ENCODE measurements at places on chromosomes 5 and 9. TPM values are rescaled to one million over a fixed set of nuclear protein-coding genes. Genes with fewer than 3 reads are reported as not detected.

DNA sequence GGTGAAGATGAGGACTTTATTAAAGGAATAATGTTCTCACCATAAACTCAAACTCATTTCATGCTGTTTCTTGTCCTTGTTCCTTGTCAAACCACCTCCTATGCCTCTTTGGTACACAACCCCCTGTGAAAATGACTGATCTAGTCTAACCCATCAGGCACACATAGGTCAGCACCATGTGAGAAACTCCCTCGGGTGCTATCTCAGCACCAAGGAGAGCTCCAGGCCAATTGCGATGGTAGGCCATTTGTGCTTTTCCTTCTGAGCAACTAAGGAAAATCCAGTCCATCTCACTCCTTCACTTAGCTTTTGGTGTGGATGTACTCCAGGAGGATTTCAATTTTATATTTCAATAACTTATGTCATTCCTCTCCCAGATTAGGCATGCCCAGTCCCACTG, 199.8 kb downstream of the ZNF608 start:
- no peak for DNase-seq

GRCh38 chr5:114504560-114504959, 142.7 kb downstream of the KCNN2 start:
- DNase-seq = no peak

- no peak for DNase-seq
Observed at GRCh38 chr9:121851641-121852091, 200.2 kb downstream of the DAB2IP start.

- DNase-seq = no peak
Observed at GRCh38 chr5:143562935-143563334, 159.4 kb upstream of the NR3C1 start.

DNA sequence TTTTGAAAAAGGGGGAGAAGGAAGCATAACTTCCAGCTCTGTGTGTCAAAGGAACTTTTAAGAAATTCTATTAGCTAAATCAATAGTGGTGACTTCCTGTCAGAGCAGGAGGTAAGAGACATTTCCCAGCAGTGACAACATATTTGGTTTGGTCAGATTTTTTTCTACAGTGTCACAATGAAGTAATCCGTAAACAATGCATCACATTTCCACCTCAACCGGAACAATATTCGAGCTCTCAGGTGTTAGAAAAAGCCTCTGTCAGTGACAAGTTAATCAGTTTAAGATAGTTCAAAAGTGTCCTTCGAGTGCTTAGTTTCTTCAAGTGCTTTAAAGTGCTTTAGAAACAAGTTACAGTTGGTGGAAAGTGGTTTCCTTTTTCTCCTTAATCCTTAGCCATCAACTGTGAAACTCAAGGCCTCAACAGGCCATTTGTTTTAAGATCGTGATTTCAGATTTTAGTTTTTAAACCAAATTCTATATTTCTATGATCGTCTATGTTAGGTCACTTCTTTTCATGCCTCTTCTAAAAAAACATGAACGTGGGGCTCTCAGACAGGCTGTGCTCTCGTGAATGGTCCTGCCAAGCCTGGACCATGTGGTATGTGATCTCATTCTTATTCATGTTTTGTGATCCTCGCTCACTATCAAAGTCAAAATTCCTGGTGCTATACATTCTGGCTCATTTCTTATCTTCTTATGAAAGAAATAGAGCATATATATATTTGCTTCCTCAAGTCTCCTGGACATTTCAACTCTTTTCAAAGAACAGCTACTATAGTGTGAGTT, 181.9 kb upstream of the HMHB1 start:
- DNase-seq = no peak

GRCh38 chr5:174736331-174736721, 11.9 kb downstream of the MSX2 start:
- DNase-seq = no peak

GRCh38 chr5:26894719-26895263, 143.6 kb downstream of the CDH9 start:
- no peak for DNase-seq

DNA sequence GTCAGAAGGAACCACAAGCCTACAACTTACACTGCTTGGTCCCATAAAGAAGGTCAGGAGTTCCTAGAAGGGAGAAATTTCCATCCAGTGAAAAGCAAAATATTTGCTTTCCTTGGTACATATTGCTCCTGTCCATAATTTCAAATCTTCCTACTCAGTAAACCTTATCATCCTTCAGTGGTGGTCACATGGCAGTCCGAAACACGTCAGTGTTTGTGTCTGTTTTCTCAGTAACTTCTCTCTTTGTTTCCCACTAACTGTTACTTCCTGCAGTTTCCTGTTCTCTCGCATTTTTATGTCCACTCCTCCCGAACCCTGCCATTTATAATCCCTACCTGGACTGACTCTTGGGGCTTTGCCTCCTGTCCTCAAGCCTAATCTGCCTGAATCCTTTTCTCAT, 129.1 kb downstream of the FANCC start:
- DNase-seq = no peak

- peak; percentile 71 for DNase-seq
Observed at GRCh38 chr9:129380961-129381401, 202.9 kb upstream of the IER5L start.

GRCh38 chr5:121968910-121969607, 7.3 kb downstream of the SRFBP1 start:
- no peak for DNase-seq

- no peak for DNase-seq
Observed at GRCh38 chr5:112165399-112165798, 253.7 kb downstream of the EPB41L4A start.

- DNase-seq = no peak
Observed at GRCh38 chr5:75666801-75667200, 50.4 kb downstream of the POC5 start.

DNA sequence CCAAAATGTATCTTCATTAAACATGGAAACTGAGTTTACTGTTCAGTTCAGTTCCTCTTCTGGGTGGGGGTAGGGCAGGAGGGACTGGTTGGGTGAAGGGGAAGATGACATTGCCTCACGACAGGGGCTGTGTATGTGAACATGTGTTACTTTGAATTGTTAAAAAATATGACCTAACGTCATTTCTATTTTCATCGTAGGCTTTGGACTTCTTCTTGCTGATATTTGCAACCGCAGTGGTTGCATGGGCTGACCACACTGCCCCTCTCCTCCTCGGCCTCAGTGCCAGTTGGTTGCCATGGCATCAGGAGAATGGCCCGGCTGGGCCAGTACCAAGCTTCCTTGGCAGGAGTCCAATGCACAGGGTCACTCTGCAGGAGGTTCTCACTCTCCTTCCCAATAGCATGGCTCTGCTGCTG, 41.5 kb downstream of the HACD4 start:
- no peak for DNase-seq

DNA sequence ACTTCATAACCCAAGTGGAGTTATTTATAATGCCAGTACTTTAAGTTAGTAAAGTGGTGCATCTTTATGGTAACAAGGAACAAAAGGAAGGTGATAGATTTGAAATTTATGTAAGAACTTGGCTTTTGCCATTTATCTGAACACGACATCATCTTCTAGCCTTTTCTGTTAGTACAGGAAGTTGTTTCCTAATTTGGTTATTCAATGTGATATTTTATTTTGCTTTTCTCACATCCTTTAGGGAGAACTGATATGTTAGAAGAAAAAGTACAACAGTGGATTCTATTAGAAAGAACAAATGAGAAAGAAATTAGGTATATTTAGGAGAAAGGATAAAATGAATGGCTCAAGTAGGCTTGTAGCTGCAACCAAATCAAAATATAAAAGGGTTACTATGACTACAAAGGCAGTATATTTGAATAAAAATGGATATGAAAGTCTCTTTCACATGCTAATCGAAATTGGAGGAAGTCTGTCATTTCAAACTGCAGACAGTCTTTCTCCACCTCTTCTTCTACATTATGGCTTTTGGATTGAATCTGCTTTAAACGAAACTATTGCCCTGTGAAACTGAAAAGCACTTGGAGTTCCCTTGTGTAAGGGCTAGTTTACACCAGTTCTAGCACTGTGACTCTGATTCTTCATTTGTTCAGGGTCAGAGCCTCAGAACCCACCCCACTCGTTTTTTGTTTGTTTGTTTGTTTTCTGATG, 18.5 kb upstream of the SLC24A2 start:
- no peak for DNase-seq

DNA sequence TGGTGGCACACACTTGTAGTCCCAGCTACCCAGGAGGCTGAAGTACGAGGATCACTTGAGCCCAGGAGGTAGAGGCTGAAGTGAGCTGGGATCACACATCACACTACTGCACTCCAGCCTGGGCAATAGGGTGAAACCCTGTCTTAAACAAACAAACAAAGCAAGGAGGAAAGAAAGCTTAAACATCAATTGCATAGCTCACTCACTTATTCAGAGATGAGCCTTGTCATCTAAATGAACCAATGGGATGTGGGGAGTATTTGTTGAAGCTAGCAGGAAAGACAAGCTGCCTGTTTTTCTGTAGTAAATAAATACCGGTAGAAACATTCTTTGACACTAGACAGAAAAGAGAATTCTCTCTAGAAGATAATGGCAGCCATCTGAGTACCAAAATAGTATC, 161.0 kb upstream of the SLC12A2 start:
- no peak for DNase-seq

GRCh38 chr9:124786881-124787573, 10.1 kb downstream of the OLFML2A start:
- no peak for DNase-seq

DNA sequence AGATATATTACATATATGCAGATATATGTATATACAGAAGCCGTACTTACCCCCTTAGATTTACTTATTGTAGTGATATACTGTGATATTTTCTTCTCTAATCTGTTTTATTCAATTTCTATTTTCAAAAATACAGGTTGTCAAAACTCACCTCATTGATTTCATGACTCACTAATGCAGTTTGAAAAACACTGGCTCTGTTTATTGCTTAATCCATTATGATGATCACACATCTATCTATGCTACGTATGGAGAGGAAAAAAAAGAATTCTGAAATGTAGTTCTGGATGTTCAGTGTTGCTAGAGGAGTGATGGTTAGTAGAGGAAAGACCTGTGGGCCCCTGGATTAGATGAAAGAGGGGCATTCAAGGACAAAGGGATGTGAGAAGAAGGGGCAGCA, 121.0 kb upstream of the RPS23 start:
- no peak for DNase-seq

DNA sequence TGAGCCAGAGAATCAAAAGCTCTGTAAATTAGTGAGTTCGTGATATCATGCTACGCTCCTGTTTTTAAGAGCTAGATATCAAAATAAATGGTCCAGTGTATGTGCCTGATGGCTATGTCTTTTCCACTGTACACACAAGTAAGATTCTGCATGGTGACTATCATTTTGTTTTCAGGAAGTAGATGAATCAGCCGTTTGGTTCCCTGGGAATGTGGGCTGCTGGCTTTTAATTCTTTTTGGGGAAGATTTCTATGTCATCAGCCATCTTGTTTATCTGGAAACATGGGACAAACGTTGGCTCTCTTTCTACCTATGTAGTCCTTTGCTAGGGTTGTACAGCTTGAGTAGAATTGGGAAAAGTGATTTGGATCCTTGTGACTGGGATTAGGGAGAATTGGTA, 126.7 kb downstream of the GRIA1 start:
- DNase-seq = no peak

DNA sequence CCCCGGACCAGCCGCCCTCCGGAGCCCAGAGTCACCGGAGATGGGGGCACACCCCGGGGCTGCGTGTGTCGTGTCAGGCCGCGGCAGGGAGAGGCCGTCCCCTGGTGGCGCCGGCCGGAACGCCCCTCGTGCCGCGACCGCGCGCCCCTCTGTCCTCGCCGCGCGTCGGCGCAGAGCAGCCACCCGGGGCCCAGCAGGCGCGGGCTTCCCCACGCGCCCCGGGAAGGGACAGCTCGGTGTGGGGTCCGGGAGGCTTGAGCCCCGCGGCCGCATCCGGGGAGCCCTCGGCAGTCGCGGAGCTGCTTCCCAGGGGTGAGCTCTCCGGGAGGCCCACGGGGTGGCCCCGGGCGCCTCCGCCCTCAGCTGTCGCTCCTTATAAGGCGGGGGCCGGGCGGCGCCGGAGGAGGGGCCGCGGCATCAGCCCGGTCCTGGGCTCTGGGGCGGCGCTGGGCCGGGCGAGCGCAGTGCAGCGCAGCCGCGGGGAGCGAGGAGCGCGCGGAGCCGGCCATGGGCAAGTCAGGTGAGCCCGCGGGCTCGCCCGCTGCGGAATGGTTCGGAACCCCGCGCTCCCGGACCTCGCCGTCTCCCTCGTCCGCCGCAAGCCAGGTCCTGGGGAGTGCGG, at the start of gene GLIPR2:
GLIPR2 (plus strand) TSS at position 462 of the 622 bp plus-strand sequence; CDS start at position 508, 46 bp downstream.
- DNase-seq = peak; percentile 59

- no peak for DNase-seq
Observed at GRCh38 chr5:100026606-100027005, 508.6 kb upstream of the FAM174A start.

- DNase-seq = peak; percentile 20
Observed at GRCh38 chr9:89845862-89846261, 241.1 kb downstream of the GADD45G start.

DNA sequence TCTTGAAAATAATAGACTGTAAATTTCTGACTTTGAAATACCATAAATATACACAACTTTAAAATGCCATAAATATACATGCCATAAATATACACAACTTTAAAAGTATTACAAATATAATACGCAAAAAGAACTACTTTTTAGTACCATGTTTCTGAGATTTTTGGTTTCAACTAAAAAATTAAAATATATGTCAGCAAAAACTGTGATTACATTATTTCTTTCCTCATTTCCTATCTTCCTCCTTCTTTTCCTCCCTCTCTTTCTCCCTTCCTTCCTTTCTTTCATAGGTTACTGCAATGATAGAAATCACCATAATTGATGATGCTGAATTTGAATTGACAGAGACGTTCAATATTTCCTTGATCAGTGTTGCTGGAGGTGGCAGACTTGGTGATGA, 200.5 kb downstream of the ADGRV1 start:
- DNase-seq = no peak

DNA sequence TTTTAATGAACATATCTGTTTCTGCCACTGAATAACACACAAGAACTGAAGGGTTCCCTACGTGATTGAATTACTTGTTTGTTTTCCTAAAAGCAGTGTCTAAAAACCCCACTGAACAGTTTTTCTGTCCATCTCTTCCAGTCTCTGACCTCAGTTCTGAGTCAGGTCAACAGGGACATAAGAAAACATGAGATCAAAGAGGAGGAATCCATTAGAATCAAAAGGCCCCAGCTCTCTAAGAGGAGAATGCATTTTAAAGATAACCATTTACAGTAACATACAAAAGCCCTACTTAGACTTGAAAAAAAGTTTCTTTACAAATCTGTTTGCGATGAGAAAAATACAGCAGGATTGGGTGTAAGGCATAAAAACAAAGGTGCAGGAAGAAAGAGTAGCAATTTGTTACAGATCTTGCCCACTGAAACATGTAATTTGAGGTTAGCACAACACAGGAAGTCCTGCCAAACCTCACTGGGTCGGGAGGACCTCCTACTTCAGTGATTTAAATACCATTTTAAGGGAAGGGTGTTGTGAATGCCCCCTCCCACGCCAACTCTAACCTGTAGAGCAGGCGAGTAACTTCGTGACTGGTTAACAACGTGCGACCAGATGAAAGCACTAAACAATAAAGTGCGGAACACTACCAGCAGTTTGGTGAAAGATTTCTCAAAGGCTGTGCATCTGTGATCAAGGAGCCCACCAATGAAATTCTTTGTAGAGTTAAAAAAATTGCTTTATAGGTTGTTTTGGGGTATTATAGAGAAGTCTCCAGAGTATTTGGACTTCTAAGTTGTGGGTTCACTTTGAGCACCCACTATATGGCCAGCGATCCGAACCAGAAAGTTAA, 1.3 kb downstream of the QSOX2 start:
- DNase-seq = no peak

GRCh38 chr9:2489838-2490314, 131.7 kb upstream of the VLDLR start:
- DNase-seq = no peak

Gene ENG
- 1.8 TPM for total RNA-seq

Gene CMYA5
- 1.1 TPM for total RNA-seq

Gene NACC2
- total RNA-seq = 11.5 TPM

Gene GAPT
- total RNA-seq = not detected

Gene SLC22A4
- 0.70 TPM for total RNA-seq

Gene ANKRD31
- 0.13 TPM for total RNA-seq

Data from H9 (cell line).